ENCODE measurements at places on chromosomes 13 and 19.
A peak's percentile ranks its signal among the peaks of the same experiment; 100 is the strongest.

- DNase-seq, result no peak
Measured at GRCh38 chr19:47081095-47081494, 32.5 kb downstream of the ZC3H4 start.

- no peak for DNase-seq
Measured at GRCh38 chr13:44440046-44440608, 66.5 kb downstream of the SERP2 start.

GRCh38 chr19:2214251-2214650 is 21.9 kb downstream of the PLEKHJ1 start:
- DNase-seq, result no peak

GRCh38 chr13:75473468-75473867 is 8.5 kb downstream of the TBC1D4 start:
- no peak for DNase-seq

GRCh38 chr19:38842439-38843174 is 7.2 kb downstream of the HNRNPL start:
- no peak for DNase-seq

- DNase-seq, result no peak
Measured at GRCh38 chr13:28505543-28506135, 10.7 kb upstream of the FLT1 start.

DNA sequence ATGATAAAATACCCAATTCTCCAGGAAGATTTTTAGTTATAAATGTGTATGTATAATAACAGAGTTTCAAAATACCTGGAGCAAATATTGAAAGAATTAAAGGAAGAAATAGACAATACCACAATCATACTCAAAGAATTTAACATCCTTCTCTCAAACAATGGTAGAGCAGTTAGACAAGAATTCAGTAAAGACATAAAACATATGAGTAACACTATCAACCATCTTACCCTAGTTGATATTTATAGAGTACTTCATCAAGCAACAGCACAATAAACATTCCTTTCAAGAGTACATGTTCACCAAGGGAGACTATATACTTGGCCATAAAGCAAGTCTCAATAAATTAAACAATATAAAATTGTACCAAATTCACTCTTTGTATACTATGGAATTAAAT is 108.4 kb downstream of the DLEU7 start:
- no peak for DNase-seq

- DNase-seq, result peak; percentile 55
Measured at GRCh38 chr13:67148161-67148571, 82.0 kb downstream of the PCDH9 start.

DNA sequence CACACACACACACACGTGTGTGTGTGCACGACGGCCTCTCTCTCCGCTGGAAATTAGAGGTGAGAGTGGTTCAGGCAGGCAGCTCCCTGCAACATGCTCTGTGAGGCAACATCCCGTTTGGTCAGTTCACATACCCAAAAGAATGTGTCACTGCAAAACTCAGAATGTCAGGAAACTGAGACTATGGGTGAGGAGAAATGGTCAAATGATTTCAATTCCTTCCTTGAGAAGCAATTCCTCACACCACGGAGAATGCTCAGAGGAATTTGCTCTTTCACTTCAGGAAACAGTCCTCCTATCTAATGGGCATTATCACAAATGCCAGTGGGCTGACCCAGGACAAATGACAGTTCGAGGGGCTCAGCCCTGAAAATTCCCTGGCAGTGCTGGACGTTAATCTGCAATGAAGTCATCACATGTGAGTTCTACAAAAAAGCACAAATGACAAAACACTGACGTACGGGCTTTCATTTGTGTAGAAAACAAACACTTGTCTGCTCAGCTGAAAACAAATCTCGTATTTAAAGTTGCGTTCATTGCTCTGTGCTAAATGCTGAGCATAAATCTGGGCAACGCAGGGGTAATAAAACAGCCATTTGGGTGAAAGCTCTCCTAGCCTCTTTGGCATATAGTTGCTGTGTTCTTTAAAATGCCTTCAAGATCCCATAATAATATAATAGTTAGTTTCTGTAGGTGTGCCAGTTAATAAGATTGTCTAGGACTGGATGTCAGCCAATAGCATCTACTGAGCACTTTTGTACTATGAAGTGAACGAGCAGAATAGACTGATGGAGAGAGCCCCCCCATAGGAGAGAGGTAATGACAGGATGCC is 18.6 kb upstream of the LATS2 start:
- peak; percentile 95 for DNase-seq

DNA sequence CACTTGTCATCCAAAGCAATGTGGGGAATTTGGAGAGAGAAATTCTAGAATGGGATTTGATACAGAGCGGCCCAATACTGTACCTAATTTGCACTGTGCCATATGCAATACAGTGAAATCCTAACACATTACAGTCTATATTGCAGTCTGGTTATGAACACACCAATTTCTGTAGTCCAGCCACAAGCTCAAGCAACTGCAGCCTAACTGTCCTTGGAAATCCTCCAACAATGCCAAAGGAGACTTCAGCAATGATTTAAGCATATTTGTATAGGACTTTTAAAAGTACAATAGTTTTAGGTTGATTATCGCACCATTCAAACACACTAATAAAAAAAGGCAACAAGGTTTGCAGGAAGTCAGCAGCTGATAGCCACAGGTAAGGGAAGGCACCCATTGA is 17.3 kb downstream of the DIAPH3 start:
- DNase-seq, result peak; percentile 10

GRCh38 chr13:24660023-24660741 is 20.0 kb upstream of the ATP12A start:
- DNase-seq, result no peak

GRCh38 chr19:45812297-45812696 is 2.8 kb downstream of the RSPH6A start:
- no peak for DNase-seq

DNA sequence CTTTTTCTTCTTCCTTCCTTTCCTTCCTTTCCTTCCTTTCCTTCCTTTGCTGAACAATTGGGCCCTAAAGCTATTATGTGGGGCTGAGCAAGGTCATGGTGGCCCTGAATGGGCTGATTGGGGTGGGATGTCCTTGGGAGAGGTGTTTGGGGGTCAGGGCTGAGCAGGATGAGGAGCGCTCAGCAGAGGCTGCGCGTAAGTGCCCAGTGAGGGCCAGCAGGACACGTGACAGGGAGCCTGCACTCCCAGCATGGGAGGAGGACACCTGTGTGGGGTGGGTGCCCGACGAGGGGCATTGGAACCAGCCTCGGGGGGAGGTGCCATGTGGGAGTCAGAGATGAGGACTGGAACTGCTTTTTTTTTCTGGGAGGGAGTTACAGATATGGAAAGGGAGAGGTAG is 5.4 kb upstream of the LGALS7 start:
- no peak for DNase-seq

DNA sequence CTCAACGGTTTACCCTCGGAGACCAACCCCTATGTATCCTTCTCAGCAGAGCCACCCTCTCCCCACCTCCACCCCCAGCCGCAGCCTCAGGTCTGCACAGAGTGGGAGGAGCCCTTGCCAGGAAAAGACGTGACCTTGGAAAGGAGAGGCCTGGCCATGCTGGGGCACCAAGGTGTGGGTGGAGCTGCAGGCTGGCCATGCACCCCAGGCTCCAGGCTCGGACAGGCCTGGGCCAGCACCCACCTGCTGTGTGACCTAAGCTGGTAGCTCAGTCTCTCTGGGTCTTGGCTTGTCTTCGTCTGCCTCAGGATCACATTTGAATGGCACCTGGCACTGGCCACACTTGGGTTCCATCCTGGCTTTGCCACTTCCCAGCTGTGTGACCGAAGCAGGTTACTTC is 29.5 kb downstream of the CCDC8 start:
- no peak for DNase-seq

DNA sequence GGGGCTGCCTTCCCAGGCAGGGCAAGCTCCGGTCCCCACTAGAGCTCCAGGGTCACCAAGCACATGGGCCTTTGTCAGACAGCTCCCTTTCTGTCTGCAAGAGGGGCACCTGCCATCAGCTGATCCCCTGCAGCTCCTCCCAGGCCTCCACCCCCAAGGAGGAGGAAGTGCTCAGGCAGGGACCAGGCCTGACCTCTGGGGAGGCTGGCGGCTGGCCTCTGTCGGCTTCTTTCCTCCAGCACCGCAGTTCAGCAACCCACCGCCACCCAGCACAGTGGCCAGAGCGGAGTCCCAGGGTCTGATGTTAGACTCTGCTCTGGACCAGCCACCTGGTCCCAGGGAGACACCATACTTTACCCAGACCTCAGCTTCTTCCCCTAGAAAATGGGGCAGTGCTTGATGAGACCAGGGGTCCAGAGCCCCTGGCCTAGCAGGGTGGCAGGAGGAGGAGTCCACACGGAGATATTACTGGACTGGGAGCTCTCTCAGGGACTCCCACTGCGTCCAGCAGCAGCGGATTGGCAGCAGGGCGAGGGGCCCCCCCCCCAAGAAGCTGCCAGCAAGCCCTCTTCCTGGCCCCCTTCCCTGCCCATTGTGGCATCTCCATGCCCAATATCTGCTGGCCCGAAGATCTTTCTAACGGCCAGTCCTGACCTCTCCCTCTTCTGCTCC is 24.1 kb downstream of the NKPD1 start:
- no peak for DNase-seq

- peak; percentile 69 for DNase-seq
Measured at GRCh38 chr13:106418556-106418955, 116.9 kb downstream of the EFNB2 start.

GRCh38 chr19:50002386-50002960 is 22.7 kb downstream of the VRK3 start:
- DNase-seq, result no peak

DNA sequence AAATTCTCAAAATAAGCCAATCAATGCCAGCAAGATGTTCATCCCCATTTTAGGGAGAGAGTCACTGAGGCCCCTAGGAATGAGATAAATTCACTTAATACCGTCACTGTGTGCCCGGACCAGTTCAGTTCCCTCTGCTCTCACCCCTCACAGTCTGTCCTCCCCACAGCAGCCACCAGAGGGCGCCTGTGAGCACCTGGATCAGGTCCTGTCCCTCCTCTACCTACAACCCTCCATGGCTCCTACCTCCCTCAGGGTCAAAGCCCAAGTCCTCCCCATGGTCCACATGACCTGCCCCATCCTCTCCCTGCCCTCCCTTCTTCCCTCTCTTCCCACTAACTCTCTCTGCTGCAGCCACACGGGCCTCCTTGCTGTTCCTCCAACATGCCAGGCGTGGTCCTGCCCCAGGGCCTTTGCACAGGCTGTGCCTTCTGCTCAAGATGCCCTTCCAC is 42.0 kb upstream of the NFIC start:
- no peak for DNase-seq

- no peak for DNase-seq
Measured at GRCh38 chr13:26449063-26449848, 108.2 kb upstream of the WASF3 start.

DNA sequence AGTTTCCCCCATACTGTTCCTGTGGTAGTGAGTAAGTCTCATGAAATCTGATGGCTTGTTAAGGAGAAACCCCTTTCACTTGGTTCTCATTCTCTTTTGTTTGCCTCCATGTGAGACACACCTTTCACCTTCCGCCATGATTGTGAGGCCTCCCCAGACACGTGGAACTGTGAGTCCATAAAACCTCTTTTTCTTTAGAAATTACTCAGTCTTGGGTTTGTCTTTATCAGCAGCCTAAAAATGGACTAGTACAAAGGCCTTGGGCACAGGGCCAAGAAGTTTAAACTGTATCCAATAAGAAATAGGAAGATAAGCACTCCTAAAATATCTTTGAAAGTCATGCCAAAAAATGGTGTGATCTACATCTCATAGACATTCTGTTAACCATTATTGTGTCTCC is 176.9 kb downstream of the TBC1D4 start:
- DNase-seq, result peak; percentile 30

GRCh38 chr19:36093146-36093662 is 17.7 kb upstream of the OVOL3 start:
- no peak for DNase-seq

Data from astrocyte (in vitro differentiated cells and primary cell).